ENCODE measurements at places on chromosomes 1 and 21. TPM values are rescaled to one million over a fixed set of nuclear protein-coding genes. Genes with fewer than 3 reads are reported as not detected.

DNA sequence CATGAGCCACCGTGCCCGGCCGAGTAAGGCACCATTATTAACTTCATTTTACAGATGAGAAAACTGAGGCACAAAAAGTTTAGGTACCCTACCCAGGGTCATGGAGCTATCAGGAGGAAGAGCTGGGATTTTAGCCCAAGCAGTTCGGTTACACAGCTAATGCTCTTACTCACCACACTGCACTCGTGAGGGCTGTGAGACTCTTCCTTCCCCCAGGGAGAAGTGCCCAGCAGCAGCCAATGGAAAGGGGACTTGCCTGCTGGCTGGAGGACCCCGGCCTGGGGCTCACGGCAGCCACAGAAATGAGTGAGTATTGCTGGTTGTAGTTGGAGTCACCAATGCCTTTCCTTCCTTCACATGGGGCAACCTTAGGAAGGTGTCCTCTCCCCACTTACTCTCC, 5.2 kb upstream of the CSF1 start:
- H3K27me3 ChIP-seq: no peaks in the 10 kb centered on the region
- H3K4me1 ChIP-seq: no peaks in the 10 kb centered on the region
- DNase-seq: no peak
- no peaks in the 10 kb centered on the region for H3K36me3 ChIP-seq

- H3K4me3 ChIP-seq: no peak overlapping the region
- DNase-seq: no peak
- peaks cover 2% of the 10 kb centered on the region for H3K4me1 ChIP-seq
- H3K27me3 ChIP-seq: no peaks in the 10 kb centered on the region
- no peak overlapping the region for H3K27ac ChIP-seq
Observed at GRCh38 chr1:97505289-97505688, 415.5 kb downstream of the DPYD start.

- no peaks in the 10 kb centered on the region for H3K36me3 ChIP-seq
- no peak for DNase-seq
- no peaks in the 10 kb centered on the region for H3K27me3 ChIP-seq
- no peaks in the 10 kb centered on the region for H3K4me1 ChIP-seq
Observed at GRCh38 chr1:117794073-117794472, 135.3 kb downstream of the GDAP2 start.

DNA sequence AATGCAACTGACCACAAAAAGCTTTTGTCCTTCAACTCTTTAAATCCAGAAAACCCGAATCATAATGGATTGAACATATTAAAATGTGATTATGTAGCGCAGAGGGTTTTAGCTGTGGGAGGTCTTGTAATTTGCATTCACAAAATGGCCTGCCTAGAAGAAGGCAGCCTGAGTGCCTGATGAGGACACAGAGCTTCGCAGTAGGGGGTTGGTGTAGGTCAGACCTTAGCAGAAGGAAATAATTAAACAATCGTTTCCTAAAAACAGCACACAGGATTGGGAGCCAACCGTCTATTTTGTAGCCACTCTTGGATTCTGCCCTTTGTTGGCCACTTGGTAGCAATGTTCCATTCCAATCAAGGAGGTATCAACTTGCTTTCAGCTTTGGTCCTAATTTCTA, 195.7 kb upstream of the KIAA0040 start:
- no peaks in the 10 kb centered on the region for H3K4me1 ChIP-seq
- no peak overlapping the region for H3K4me3 ChIP-seq
- no peak for DNase-seq
- H3K36me3 ChIP-seq: no peaks in the 10 kb centered on the region
- H3K27ac ChIP-seq: no peak overlapping the region
- no peaks in the 10 kb centered on the region for H3K27me3 ChIP-seq

- H3K36me3 ChIP-seq: no peaks in the 10 kb centered on the region
- H3K4me1 ChIP-seq: peaks cover 5% of the 10 kb centered on the region
- no peaks in the 10 kb centered on the region for H3K27me3 ChIP-seq
- H3K27ac ChIP-seq: no peak overlapping the region
Observed at GRCh38 chr1:164637461-164638375, 78.7 kb downstream of the PBX1 start.

- peaks cover 3% of the 10 kb centered on the region for H3K36me3 ChIP-seq
- no peaks in the 10 kb centered on the region for H3K27me3 ChIP-seq
- H3K4me1 ChIP-seq: peaks cover 4% of the 10 kb centered on the region
- H3K4me3 ChIP-seq: no peak overlapping the region
Observed at GRCh38 chr21:33901412-33902288, 14.0 kb downstream of the ATP5PO start.

DNA sequence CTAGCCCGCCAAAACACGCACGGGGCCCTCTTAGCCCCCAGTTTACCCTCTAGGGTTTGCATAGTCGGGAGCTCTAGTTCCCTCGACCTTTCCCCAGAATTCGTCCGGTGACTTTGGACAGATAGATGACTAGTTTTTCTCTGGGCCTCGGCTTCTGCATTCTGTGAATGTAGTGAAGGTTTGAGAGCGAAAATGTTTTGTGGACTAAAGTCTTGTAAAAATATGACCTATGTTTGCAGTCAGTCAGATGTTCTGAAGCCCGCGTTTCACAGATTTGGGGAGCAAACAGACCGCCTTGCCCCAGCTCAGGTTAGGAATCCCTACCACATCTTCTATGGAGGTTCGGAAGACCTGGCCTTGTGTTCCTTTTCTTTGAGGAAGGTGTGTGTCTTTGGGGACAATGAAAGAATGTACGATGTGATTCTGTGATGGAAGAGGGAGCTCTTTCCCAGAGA, 401 bp downstream of the UQCRH start:
- no peaks in the 10 kb centered on the region for H3K36me3 ChIP-seq
- no peaks in the 10 kb centered on the region for H3K4me1 ChIP-seq
- peak overlapping the region; percentile 75 for H3K4me3 ChIP-seq

- no peaks in the 10 kb centered on the region for H3K27me3 ChIP-seq
- DNase-seq: no peak
- H3K4me1 ChIP-seq: no peaks in the 10 kb centered on the region
- no peak overlapping the region for H3K27ac ChIP-seq
Observed at GRCh38 chr21:27244776-27245175, 277.9 kb upstream of the ADAMTS5 start.

DNA sequence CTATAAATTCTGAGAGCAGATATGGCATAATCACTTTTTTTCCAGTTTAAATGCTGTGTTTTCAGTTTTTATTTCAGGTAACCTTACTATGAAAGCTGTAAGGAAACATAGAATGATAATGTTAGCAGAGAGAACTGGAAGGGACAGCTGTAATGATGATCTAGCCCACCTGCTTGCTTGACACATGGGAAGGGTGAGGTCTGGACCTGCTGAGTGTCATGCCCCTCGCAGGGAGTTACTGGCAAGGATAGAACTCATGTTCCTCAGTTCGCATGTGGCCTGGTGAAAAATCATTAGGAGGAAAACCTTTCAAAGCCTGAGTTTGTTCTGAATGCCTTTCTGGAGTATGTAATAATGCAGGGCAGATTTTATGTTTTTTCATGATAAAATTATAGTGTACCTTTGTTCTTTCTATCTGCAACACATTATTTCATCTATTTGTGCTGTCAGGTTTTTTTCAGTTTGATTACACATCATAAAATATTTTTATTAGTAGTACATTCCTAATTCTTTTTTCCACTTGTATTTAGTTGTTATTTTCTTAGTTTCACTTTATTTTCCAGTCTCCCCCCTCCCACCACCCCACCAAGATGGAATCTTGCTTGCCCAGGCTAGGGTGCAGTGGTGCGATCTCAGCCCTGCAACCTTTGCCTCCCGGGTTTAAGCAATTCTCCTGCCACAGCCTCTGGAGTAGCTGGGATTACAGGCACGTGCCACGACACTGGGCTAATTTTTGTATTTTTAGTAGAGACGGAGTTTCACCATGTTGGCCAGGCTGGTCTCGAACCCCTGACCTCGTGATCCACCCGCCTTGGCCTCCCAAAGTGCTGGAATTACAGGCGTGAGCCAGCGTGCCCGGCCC, 8.0 kb downstream of the DDI2 start:
- no peaks in the 10 kb centered on the region for H3K27me3 ChIP-seq
- no peak overlapping the region for H3K4me3 ChIP-seq
- DNase-seq: peak; percentile 13
- peaks cover 3% of the 10 kb centered on the region for H3K36me3 ChIP-seq
- H3K4me1 ChIP-seq: no peaks in the 10 kb centered on the region

- H3K4me3 ChIP-seq: no peak overlapping the region
- no peaks in the 10 kb centered on the region for H3K4me1 ChIP-seq
- no peak for DNase-seq
- H3K36me3 ChIP-seq: no peaks in the 10 kb centered on the region
Observed at GRCh38 chr1:48853006-48853405, 76.3 kb upstream of the BEND5 start.

GRCh38 chr1:231800108-231800507, 173.5 kb downstream of the DISC1 start:
- no peaks in the 10 kb centered on the region for H3K27me3 ChIP-seq
- H3K4me3 ChIP-seq: no peak overlapping the region
- H3K36me3 ChIP-seq: no peaks in the 10 kb centered on the region
- H3K27ac ChIP-seq: no peak overlapping the region

GRCh38 chr1:58466630-58467241, 79.8 kb downstream of the OMA1 start:
- H3K4me1 ChIP-seq: no peaks in the 10 kb centered on the region
- DNase-seq: no peak
- H3K36me3 ChIP-seq: no peaks in the 10 kb centered on the region
- H3K4me3 ChIP-seq: no peak overlapping the region
- no peak overlapping the region for H3K27ac ChIP-seq
- no peaks in the 10 kb centered on the region for H3K27me3 ChIP-seq

DNA sequence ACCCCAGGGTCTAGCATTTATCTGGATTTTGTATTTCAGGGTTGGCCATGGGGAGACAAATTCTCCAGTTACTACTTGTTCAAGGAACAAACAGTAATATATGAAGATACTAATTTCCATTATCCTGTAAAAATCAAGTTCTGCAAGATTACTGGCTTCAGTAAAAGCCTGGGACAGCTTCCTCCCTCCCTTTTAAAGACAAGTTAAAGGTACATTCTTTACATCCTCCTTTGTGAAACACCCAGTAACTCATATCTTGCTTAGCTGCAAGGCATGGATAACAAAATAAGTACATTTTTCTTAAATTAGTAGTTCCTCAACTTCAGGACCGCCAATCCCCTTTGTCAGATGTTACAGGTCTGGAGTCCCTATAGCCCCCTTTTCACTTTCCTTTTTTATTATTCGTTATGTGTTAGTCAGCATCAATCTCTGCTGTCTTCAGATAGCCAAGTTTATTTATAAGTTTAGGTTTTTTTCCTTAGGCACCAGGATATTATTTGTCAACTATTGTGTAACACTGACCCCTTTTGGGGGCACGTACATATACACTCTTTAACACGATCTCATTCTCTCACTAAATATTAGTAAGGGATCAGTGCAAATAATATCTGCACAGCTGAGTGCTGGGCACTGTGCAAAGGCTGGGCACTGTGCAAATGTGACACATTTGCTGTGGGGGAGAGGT, 9.8 kb downstream of the ERRFI1 start:
- H3K27ac ChIP-seq: no peak overlapping the region
- H3K4me1 ChIP-seq: peaks cover 3% of the 10 kb centered on the region

DNA sequence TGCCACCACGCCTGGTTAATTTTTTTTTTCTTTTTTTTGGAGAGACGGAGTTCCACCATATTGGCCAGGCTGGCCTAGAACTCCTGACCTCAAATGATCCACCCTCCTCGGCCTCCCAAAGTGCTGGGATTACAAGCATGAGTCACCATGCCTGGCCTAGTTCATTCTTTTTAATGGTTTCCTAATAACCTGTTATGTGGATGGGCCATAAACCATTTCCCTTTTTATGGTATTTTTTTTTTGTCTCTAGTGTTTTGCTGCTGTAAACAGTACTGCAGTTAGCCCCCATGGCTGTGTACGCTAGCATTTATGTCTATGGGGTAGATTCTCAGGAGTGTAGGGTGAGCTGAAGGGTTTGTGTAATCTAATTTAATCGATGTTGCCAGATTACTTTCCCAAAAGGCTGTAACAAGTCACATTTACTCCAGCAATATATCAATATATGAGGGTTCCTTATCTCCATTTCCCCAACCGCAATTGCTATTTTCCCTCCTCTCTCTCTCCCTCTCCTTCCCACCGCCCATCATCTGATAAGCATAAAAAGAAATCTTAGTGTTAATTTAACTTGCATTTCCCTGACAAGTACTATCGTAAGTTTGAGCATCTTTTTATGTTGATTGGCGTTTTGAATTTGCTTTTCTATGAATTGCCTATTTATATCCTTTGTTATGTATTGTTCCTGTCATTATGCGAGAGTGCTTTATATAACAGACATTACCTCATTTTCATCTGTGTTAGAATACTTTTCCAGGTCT, 28.7 kb downstream of the RCSD1 start:
- no peaks in the 10 kb centered on the region for H3K36me3 ChIP-seq
- H3K27me3 ChIP-seq: no peaks in the 10 kb centered on the region
- DNase-seq: no peak

DNA sequence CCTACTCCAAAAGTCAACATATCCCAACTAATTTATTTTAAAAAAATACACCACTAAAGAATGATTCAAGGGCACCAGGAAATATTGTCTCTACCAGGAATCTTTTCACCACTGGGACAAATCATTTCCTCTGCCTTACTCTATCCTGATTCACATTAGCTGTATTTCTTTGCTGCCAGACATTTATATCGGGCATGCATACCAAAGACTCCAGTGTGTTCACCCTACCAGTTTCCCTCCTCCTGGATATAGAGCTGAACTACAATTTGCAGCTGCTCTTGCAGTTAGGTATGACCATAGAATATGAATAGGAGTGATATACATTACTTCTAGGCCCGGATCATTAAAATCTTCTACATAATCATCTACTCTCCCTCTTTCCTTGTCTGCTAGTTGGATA, 7.6 kb downstream of the KCNJ6 start:
- no peak overlapping the region for H3K27ac ChIP-seq
- H3K4me3 ChIP-seq: no peak overlapping the region
- DNase-seq: no peak
- H3K4me1 ChIP-seq: no peaks in the 10 kb centered on the region

GRCh38 chr1:71399594-71399993, 318.8 kb upstream of the ZRANB2 start:
- no peaks in the 10 kb centered on the region for H3K27me3 ChIP-seq
- H3K4me3 ChIP-seq: no peak overlapping the region
- H3K36me3 ChIP-seq: no peaks in the 10 kb centered on the region
- H3K4me1 ChIP-seq: no peaks in the 10 kb centered on the region

- no peak overlapping the region for H3K4me3 ChIP-seq
- no peaks in the 10 kb centered on the region for H3K27me3 ChIP-seq
- H3K36me3 ChIP-seq: peaks cover 4% of the 10 kb centered on the region
- no peaks in the 10 kb centered on the region for H3K4me1 ChIP-seq
Observed at GRCh38 chr1:29218223-29218622, 12.5 kb downstream of the MECR start.

Gene OR2L3
- not detected for polyA plus RNA-seq

Gene OR10Z1
- not detected for polyA plus RNA-seq

Gene TAS1R1
- polyA plus RNA-seq: 1.3 TPM

Gene SPAG17
- not detected for polyA plus RNA-seq

Gene LIPI
- polyA plus RNA-seq: not detected

Gene BARHL2
- polyA plus RNA-seq: not detected

Gene EPB41
- 3.4 TPM for polyA plus RNA-seq

Gene ARHGAP30
- polyA plus RNA-seq: 12.1 TPM

Gene SLFNL1
- polyA plus RNA-seq: 0.51 TPM

Gene RHCE
- polyA plus RNA-seq: not detected

Gene SSU72
- 92.8 TPM for polyA plus RNA-seq
